ENCODE measurements at places on chromosomes 4 and X.

- no peak for DNase-seq
Observed at GRCh38 chr4:84342161-84342560, 156.9 kb downstream of the NKX6-1 start.

GRCh38 chr4:108950158-108950915, 187.5 kb upstream of the ETNPPL start:
- DNase-seq: no peak

DNA sequence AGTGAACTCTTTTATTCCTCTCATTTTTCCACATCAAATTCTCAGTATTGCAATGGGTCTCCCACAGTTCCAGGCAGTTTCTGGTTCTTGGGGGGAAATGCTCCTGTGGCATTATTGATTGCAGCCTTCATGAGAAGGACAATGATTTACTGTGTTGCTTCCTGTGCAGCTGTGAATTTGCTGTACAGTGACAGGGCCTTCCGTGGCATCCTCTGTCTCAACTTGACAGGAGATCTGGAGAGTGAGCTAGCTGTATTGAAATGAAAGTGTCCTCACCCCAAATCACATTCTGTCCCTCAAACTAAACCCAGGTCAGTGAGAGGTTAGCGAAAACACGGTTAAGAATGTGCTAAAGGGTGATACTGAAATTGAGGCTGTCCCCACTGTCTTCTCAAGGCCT, 77.1 kb upstream of the ATOH1 start:
- no peak for DNase-seq

GRCh38 chr4:135492439-135492838, 1290.8 kb upstream of the PABPC4L start:
- no peak for DNase-seq

- DNase-seq: no peak
Observed at GRCh38 chr4:78667325-78667724, 108.8 kb upstream of the BMP2K start.

Measured in epithelial cell of proximal tubule (primary cell).